ENCODE measurements at places on chromosomes 12 and 14.

DNA sequence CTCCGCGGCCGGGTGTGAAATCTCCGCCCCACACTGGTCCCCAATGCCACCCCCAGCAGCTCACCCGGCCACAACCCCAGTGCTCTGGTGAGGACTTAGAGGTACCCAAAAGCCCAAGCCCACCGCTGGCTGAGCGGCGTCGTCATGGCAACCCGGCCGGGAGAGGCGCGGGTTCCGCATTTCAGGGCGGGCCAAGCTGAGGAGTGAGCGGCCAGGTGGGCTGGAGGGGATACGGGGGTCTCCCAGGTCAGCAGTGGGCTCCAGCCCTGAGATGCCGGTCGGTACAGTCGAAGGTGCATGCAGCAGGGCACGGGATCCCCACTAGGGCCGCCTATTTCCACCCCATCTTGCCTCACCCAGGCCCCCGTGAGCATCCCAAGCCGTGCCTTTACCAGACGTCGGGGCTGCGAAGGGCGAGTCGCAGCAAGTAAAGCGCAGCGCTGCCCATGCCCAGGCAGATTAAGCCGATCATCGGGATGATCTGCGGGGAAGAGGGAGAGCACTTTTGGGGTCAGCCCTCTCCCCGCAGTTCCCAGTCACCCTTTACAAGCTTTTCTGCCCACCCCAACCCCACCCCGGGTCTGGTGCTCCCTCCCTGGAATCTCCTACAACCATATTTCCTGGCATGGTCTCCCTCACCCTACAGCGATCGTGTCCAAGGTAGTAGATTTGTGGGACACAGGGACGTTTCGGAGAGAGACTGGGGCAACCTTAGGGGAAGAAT lies 6.9 kb downstream of the SHMT2 start:
- H3K4me1 ChIP-seq = peaks cover 71% of the 10 kb centered on the region
- peaks cover 79% of the 10 kb centered on the region for H3K27me3 ChIP-seq
- no peaks in the 10 kb centered on the region for H3K36me3 ChIP-seq
- H3K4me3 ChIP-seq = peak overlapping the region; percentile 27
- H3K27ac ChIP-seq = no peak overlapping the region

- H3K4me1 ChIP-seq = peaks cover 8% of the 10 kb centered on the region
- H3K27ac ChIP-seq = no peak overlapping the region
- H3K4me3 ChIP-seq = no peak overlapping the region
- H3K36me3 ChIP-seq = no peaks in the 10 kb centered on the region
Measured at GRCh38 chr14:77612011-77612620, 4.3 kb downstream of the SPTLC2 start.

GRCh38 chr12:113055594-113056380 lies 743 bp upstream of the DTX1 start:
- H3K27me3 ChIP-seq = peaks cover 90% of the 10 kb centered on the region
- H3K27ac ChIP-seq = no peak overlapping the region
- peaks cover 10% of the 10 kb centered on the region for H3K4me1 ChIP-seq
- no peaks in the 10 kb centered on the region for H3K36me3 ChIP-seq
- H3K4me3 ChIP-seq = peak overlapping the region; percentile 56

DNA sequence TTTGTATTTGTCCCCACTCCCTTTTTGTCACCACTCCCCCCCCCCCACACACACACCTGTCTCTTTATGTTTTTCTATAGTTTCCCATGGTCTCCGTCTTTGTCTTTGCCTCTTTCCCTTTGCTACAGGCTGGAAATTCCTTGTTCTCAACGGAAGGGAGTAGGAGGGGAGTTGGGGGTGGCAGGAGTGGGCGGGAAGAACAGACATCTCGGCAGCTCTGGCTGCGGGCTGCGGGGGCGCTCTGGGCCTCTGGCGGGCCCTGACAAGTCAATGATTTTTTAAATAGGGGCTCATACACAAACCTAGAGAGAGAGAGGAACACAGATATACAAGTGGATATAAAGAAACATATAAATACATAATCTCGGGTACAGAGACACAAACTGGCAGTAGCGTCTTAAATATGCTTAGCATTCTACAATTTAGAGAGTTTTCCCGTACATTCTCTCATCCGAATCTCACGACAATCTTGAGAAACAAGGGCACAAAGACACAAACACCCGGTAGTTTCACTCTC lies 2.4 kb upstream of the NAB2 start:
- H3K4me1 ChIP-seq = peaks cover 14% of the 10 kb centered on the region
- no peak for ATAC-seq
- H3K36me3 ChIP-seq = peaks cover 7% of the 10 kb centered on the region
- no peaks in the 10 kb centered on the region for H3K27me3 ChIP-seq
- H3K4me3 ChIP-seq = peak overlapping the region; percentile 95

DNA sequence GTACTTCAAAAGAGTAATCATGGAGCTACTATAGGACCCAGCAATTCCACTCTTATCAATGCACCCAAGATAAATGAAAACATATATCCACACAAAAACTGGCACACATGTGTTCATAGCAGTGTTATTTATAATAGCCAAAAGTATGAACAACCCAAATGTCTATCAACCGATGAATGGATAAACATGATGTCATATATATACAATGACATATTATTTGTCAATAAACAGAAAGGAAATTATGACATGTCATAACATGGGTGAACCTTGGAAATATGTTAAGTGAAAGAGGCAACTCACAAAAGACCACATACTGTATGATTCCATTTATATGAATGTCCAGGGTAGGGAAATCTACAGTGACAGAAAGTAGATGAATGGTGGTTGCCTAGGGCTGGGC lies 347.1 kb upstream of the DDHD1 start:
- H3K27me3 ChIP-seq = no peaks in the 10 kb centered on the region
- H3K4me3 ChIP-seq = no peak overlapping the region
- H3K27ac ChIP-seq = no peak overlapping the region
- H3K4me1 ChIP-seq = no peaks in the 10 kb centered on the region

DNA sequence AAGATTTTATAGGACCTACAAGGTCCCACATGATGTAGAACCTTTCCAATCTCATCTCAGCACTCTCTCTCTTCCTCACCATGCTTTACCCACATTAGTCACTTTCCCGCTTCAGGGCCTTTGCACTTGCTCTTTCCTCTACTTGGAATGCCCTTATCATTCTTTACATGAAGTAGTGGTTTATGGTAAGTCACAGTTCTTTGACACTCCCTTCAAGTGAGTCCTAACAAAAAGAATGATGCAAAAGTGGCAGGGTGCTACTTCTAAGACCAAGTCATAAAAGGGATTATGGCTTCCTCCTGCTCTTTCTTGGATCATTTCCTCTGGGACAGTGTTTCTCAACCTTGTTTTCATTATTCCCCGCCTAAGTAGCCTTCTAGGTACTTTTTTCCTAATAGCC lies 13.1 kb downstream of the TMBIM4 start:
- no peak overlapping the region for H3K4me3 ChIP-seq
- no peak overlapping the region for H3K27ac ChIP-seq
- ATAC-seq = no peak

DNA sequence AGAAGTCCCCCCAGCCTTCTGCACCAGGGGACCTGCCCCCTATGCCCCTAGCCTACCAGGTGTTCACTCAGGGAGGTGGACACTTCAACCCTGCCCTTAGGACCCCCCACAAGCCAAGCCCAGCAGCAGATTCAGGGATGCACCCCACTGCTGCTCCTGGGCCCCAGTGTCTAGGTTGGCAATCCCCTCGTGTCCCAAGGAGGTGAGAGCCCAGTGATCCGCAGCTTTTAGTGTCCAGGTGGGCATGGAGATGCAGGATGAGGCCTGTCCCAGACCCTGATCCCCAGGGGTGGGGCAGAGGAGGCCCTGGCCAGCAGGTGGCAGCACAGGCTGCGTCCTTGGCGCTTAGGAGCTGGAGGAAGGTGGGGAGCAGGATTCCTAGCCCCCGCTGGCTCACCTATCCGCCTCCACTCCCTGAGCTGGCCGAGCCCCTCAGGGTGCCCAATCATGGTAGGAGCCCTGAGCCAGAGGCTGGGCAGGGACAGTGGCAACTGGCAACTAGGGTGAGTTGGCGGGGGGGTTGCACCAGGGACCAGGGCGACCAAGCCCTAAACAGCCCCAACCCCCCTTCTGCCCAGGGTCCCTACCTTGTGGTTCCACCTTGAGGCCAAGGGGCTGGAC lies 4.1 kb downstream of the CKB start:
- peak overlapping the region; percentile 49 for H3K27ac ChIP-seq
- no peaks in the 10 kb centered on the region for H3K27me3 ChIP-seq
- peaks cover 14% of the 10 kb centered on the region for H3K36me3 ChIP-seq
- no peak overlapping the region for H3K4me3 ChIP-seq
- H3K4me1 ChIP-seq = peaks cover 68% of the 10 kb centered on the region

DNA sequence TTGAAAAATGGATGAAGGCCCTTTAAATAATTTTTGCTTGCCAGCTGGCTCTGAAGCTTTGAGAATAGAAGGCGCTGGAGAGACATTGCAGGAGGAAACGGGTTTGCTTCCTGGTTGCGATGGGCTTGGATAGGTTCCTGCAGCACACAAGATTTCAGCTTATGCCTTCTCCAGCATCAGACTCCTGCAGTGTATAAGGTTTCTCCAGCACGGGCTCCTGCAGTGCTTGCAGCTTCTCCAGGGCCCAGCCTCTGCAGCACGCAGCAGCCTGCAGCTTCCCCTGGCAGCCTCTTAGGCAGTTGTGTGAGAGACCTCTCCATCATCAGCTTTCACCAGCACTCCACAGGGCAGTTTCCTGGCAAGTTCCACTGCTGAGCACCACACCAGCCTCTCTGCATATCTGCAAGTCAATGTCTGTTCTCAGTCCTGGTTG lies 78.7 kb upstream of the ZDHHC17 start:
- H3K36me3 ChIP-seq = no peaks in the 10 kb centered on the region
- no peaks in the 10 kb centered on the region for H3K27me3 ChIP-seq
- H3K27ac ChIP-seq = no peak overlapping the region
- peak; percentile 31 for ATAC-seq
- H3K4me1 ChIP-seq = no peaks in the 10 kb centered on the region

DNA sequence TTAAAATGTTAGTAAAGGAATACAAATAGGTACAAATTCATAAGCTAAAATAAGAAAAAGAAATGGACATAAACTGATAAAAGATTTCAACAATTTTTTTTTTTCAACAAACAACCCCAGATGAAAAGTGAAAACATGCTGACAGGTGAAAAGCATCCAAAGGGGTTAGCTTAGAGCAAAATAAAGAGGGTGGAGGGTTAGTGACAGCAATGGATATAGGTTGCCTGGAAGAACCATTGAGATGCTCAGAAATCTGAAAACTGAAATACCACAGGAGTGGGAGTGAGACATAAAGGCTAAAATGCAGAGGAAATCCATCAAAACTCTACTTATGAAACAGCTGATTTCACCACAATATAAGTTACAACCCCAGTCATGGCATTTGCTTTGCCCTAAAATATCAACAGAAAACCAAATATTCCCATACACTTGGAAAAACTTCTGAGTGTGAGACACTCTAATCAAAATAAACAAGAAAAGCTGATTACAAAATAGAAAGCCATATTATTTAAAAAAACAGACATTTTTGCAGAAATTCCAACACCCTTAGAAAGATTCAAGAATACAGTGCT lies 136.3 kb upstream of the PLEKHG7 start:
- H3K4me3 ChIP-seq = no peak overlapping the region
- H3K27ac ChIP-seq = no peak overlapping the region
- no peaks in the 10 kb centered on the region for H3K27me3 ChIP-seq
- ATAC-seq = no peak

All from gastroesophageal sphincter (tissue), 4 donors.